T-helper 1 cell (primary cell): ENCODE measurements at places on chromosomes 11 and 22.

DNA sequence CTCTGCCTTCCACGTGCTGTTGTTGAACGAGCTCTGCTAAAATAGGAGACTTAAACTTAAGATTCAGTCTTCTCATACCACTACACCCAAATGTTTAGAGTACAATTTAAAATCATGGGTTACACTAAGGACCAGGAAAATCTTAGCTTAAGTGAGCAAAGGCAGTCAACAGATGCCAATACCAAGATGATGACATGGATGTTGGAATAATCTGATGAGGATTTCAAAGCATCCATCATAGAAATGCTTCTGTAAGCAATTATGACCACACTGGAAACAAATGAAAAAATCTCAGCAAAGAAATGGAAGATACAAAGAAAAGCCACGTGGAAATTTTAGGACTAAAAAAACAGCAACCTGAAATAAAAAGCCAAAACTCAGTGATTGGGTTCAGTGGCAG lies 109.8 kb downstream of the ATXN10 start:
- DNase-seq: no peak

GRCh38 chr11:110219006-110219785 lies 77.2 kb downstream of the RDX start:
- DNase-seq: no peak

DNA sequence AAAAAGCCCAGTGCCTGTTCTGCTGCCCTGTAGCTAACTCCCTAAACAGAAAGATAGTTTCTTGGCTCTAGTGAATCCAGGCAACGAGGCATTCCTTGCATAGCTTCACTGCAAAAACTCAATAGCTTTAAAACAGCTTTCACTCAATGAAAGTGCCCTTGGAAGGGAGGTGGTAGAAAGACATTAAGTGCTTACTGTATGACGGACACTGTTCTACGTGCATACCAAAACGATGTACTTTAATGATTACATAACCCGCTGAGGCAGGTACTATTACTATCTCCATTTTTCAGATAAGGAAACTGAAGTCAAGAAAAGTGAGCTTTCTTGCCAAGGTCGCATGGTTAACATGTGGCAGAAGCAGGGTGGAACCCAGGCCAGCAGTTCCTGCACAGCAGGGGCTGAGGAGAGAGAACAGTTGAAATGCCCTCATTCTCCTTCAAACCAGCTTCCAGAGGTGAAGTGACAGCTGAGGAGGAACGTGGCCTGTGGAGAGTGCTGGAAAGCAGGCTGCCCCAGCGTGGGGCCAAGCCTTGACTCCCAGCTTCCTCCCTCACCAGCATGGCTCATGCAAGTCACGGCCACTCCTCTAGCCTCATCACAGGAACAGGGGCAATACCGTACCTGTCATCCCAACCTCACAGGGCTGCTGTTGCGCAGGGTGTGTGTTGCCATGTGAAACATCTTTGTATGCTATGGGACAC lies 227.5 kb upstream of the NARS2 start:
- no peak for DNase-seq

DNA sequence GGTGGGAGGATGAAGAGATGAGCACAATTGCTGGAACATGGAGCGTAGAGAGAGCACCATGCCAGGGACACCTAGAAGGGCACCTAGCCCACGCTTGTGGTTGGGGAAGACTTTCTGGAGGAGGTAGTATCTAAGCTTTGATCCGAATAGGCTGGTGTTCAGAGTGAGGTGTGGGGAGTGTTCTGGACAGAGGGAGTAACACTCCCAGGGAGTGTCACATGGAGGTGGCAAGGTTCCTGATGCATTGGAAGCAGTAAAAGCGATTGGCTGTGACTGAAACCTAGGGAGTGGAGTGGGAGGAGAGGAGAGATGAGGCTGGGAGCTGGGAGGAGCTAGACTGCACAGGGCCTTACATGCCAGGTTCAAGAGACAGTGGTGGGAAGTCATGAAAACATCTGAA lies 188.0 kb upstream of the NCAM1 start:
- no peak for DNase-seq

DNA sequence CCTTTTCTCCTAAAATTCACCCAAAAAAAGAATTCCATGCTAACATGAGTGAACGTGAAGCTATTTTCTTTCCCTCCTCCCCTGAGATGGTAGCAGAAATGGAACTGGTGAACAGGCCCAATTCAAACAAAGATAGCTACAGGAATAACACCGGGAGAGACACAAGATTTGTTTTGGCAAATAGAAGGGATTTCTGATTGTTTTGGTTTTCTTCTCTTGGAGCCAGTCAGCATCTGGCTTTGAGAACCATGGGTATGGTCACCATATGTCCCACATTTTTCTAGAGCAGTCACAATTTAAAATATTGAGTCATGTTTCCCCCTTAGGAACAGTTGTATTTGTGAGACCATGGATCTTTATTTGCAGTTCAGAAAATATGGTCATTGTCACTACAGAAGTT lies 214.1 kb downstream of the FAM76B start:
- no peak for DNase-seq

DNA sequence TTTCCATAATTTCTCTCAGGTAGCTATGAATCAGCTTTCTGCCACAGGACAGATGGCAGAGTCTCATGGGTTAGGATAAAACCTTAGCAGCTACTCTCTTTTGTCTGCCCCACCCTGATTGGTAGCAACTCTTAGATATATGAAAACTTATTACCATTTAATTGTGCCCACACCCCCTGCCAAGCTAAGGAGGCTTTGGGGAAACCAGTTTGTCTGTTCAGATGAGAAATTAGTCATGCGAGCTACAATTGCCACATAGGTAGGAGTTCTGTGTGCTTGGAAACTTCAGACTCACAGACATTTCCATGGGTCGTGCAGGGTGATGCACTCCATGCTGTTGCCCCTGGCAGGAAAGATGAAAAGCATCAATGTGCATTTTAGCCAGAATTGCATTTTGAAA lies 39.9 kb downstream of the CD44 start:
- no peak for DNase-seq

DNA sequence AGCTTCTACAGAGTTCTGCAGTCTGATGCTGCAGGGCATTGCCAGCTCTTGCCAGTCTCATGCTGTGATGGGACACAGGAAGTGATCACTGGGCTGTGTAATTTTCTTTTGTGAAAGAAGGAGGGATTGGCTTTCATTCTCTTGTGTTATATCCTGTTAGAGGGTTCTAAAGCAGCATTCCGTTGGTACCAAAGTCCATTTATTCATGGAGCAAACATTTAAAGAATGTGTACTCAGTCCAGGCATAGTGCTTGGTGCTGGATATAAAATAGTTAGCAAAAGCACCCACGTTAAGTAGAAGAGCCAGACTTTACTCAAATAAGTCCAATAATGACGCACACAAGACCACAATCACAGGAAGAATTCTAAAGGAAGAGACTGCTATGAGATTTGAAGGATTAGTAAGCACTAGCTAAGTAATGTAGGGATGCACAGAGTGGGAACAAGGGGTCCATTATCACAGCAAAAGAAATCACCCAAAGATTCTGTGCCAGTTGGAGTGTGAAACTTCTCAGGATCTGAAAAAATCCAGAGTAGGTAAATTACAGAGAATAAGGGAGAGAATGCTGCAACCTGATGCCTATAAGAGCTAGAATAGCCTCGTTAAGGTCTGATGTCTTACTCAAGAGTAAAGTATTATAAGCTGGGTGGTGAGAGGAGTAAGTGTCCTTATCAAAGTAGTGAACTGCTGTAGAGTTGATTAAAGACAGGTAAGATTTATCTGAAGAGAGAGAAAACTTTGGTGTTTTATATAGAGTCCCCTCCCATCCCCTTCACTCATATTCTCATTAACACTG lies 728.3 kb downstream of the METTL15 start:
- no peak for DNase-seq

- no peak for DNase-seq
These were observed 11.5 kb upstream of the YWHAH start for GRCh38 chr22:31932863-31933262.

DNA sequence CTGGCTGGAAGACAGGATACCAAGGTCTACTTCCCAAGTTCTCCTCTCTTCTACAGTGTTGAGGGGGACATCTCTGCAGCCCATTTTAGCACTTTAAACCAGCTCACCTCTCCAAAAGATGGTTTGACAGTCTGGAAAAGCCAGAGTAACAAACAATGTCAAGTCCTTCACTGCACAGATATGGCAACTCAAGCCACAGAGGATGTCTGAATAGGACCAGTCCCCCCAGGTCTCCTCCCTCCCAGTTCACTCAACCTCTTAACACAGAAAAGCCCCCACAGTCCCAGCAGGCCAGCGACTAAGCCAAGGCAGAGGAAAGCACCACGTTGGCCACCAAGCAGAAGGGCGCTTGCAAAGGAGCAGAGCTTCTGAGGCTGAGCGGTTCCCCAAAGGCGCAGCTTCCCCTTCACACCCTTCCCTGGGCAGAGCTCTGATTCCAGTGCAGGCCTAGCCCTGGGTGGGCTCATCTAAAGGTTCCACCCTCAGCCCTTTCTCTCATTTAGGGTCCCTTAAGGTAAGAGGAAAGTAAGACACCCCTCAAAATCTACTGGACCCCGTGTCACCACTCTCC lies 62.7 kb downstream of the PAK1 start:
- DNase-seq: no peak

GRCh38 chr11:84136926-84137325 lies 850.8 kb upstream of the CCDC90B start:
- no peak for DNase-seq

DNA sequence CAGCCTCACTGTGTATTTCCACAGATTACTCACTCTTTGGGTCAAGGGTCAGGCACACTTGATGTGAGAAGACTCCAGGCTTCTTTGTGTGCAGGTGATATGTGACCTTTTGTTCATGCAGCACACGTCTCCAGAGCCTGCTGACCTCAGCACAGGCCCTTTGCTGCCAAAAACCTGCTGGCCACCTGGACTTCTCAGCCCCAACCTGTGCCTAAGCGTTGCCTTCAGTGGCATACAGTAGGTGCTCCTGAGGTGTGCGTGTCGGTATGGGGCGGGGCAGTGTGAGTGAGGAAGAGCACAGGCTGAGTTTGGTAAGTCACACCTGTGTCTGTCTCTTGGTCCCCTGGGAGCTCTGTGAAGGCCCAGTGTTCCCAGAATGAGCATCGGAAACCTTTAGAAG lies 58.1 kb downstream of the WNT11 start:
- DNase-seq: no peak

- DNase-seq: no peak
These were observed 8.6 kb downstream of the TCN2 start for GRCh38 chr22:30615543-30615954.

- no peak for DNase-seq
These were observed 342.1 kb downstream of the CTTN start for GRCh38 chr11:70740488-70740851.

GRCh38 chr22:46845296-46846149 lies 83.1 kb downstream of the TBC1D22A start:
- no peak for DNase-seq

DNA sequence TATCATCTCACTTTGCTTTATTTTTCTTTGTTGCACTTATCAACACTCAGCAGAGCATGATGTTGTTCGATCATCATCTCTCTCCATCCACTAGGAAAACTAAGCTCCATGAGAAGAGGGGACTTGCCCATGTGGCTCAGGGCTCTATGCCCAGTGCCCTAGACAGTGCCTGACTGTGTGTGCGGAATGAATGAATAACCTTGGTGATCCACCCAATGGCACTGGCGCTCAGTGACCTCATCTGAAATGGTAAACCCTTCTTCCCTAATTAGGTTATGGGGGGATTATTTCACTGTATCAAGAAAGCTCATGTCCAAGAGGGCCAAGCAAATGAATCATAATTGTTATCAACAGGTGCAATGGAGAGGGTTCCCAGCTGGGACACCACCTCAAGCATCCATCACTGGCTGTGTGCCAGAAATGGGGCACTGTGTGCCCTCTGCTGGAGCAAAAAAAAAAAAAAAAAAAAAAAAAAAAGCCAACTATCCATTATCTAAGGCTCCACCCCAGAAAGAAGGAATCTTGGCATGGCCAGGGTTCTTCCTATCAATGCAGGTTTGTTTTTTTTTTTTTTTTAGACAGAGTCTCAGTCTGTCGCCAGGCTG lies 172.6 kb downstream of the LARGE1 start:
- no peak for DNase-seq

DNA sequence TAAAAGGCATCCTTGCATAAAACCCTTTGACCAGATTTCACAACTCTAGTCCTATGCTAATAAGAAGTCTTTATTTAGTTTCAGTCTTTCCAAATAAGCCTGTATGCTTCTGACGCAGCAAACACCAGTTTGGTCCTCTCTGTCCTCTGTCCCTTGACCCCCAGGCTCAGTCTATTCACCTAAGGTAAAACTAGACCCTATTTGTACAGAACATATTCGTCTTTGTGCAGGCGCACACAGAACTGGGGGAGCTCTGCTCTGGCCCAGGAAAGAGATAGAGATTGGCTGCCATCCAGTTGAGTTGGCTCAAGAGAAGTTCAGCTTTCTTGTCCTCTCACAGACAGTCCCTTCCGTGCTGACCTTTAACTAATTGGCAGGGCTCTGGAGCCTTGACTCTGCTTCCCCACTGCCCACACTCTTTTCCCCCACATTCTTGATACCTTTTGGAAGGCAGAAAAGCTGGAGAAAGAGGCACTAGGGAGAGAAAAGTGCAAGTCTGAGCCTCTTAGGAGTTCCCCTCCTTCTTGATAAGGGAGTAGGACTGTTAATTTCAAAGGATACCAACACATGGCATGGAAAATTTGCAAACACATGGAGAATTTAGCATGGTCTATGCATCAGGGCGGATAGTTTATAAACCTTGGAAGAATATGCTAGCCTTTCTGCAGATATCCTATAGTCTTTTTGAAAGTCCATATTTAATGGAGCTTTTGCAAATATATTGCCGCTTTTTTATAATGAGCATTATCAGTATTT lies 21.2 kb upstream of the PSMA1 start:
- no peak for DNase-seq

GRCh38 chr22:27613099-27614005 lies 188.2 kb downstream of the MN1 start:
- DNase-seq: no peak

- DNase-seq: no peak
These were observed 17.1 kb downstream of the OR5B21 start for GRCh38 chr11:58490827-58491226.

DNA sequence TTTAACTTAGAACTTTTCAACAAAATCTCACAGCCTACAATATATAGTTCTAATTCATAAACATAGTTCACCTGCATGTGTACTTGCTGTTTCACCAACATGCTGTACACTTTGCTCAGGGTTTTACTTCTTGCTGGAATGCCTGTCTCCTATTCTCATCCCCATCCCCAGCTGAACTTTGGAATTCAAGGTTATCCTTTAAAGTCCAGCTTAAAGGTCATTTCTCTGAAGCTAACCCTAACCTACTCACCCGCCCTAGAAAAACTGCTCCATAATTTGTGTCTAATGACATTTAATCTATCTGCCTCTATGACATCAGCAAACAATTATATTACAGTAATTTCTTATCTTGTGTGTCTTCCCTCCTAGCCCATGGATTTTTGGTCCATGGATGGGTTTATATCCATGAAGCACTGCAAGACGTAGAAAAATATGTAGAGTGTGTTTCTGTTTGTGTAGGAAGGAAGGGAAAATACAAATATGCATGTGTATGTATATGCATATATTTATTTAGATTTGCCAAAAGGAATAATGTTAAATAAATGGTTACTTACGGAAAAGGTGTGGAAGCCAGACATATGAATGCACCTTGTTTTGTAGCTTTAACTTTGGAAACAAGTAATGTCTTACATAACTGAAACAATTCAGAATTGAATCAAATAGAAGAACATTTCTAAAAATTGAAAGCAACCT lies 99.5 kb upstream of the APOA1 start:
- no peak for DNase-seq

- DNase-seq: no peak
These were observed 31.2 kb downstream of the KCNJ4 start for GRCh38 chr22:38423512-38424503.
